KBM-7 (cell line): ENCODE measurements at places on chromosomes 2 and 18.

DNA sequence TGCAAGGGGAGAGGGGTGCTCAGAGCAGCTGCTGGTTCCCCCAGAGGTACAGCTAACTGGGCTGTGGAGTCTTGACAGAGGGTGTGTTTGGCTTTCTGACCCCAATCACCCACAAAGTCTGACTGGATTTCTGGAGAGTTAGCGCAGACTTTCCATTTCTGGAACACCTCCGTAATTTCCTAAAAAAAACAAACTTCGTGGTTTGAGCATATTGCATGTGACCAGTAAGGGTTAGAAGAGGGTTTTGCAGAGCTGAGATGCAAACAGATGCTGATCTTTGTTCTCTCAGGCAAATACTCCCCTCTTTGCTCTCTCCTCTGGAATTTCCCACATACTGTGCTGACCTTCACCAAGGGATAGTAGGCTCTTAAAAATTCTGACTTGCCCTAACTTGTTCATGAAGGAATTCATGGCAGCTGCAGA is 44.5 kb upstream of the TMEM247 start:
- DNase-seq: no peak

GRCh38 chr2:202261531-202261930 is 4.0 kb upstream of the NOP58 start:
- DNase-seq: no peak

DNA sequence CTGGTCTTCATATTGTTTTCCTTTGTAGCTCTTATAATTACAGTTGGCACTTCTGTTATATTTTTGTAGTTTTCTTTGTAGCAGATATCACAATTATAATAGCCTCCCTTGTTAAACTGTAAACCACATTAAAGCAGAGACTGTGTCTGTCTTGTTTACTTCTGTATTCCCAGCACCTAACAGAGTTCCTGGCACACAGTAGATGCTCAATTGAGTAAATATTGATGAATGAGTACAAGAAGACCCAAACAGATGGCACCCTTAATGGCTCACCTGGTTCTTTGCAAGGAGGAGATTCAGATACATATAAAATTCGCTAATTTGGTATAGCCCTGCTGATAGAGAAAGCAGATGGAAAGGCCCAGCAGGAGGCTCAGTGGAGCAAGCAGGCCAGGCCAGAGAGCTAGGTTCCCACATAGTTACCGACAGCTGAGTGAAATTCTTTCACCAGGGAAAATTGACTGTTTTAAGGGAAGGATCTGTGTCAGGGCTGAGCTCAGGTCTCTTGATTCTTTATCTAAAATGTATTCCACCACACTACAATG is 120.1 kb downstream of the NUP35 start:
- DNase-seq: no peak

- no peak for DNase-seq
Observed at GRCh38 chr2:124753842-124754241, 728.8 kb downstream of the CNTNAP5 start.

GRCh38 chr18:26004832-26005231 is 85.6 kb downstream of the SS18 start:
- peak; percentile 5 for DNase-seq

GRCh38 chr2:30780776-30781330 is 26.4 kb downstream of the CAPN13 start:
- no peak for DNase-seq

DNA sequence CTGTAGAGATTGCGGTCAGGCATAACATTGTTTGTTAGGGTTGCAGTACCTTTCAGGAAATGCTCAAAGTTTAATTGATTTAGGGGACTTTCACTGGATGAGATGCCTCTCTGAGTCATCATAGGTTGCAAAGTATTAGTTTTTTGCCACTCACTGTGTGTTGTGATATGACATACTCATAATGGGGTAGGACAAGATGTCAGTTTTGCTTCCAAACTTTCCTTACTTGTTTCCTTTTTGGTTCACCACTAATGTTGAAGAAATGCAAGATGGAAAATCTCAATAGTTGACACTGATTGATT is 35.0 kb upstream of the PTH2R start:
- no peak for DNase-seq

- no peak for DNase-seq
Observed at GRCh38 chr18:23958036-23958435, 56.5 kb upstream of the TTC39C start.

DNA sequence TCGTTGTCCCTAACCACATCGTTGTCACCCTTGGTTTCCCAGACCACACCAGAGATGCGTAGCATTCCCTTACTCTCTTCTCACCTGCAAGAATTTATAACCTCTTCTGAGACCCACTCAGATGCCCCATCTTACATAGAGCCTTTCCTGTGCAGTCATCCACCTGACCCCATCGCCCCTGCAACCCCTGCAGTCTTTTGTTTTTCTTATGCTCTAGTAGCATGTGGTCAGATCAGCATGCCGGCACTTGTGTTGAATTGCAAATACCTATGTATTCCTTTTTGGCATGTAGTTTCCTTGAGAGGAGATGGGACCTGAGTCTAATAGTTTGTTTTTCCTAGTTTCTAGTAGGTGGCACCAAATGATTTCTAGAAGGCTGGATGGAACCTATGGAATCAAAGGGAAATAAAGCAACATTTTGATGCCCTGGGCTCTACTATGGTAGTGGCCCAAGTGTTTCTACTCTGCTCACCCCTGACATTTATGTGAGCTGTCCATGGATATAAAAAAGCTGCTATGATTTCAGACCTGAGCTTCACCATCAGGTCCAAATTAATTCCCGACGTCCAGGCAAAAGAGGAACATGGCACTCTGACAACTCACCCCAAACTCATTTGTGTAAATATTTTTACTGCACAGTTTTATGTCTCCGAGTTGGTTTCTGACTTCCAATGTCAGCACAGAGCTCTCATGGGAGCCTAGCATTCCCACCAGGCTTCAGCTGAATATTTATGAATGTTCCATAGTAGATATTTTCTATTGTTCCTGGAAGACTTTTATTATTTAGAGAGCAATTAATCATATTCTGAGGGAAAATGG is 143.6 kb downstream of the RNF144A start:
- no peak for DNase-seq

- no peak for DNase-seq
Observed at GRCh38 chr18:28127763-28128658, 48.9 kb downstream of the CDH2 start.

DNA sequence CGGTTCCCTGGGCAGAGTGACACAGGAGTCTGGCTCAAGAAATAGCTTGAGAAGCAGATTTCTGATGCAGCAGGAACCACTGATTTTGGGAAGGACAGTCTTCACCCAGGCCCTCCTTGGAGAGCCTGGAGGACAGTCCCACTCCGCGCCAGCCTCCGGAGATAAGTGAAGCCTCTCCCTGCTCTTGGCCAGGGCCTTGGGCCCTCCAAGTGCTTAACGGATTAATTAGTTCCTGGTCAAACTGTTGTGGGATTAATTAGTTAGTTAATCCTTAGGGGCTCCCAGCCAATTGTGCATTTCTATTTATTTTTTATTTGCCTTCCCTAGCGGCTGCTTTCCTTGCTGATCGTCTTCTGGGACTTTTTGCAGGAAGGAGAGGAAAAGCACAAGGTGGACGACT is 19.6 kb downstream of the CPLX4 start:
- DNase-seq: no peak

GRCh38 chr2:188235364-188235763 is 56.3 kb upstream of the GULP1 start:
- DNase-seq: no peak

GRCh38 chr2:119113489-119113770 is 45.1 kb downstream of the C1QL2 start:
- DNase-seq: no peak

- no peak for DNase-seq
Observed at GRCh38 chr2:47033102-47033880, 117.7 kb upstream of the MCFD2 start.

- DNase-seq: no peak
Observed at GRCh38 chr2:225114786-225115323, 72.6 kb upstream of the DOCK10 start.

DNA sequence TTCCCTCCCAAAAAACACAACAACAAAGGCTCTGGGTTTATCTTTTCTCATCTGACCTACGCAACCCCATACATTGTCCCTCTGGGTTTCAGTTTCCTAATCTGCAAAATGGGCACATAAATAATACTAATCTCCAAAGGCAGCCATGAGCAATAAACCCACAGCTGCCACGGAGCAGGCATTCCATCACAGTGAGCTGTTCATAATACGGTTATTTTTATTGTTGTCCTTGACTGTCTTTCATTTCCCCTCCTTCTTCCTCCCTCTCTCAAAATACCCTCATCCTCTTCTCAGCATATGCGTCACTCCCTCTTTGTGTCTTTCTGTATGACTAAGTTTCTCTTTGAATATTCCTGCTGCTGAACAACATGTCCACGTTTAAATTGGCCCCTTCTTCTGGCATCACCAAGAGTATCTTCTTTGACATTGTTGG is 129.8 kb upstream of the CAB39 start:
- DNase-seq: no peak

- DNase-seq: no peak
Observed at GRCh38 chr2:111133603-111134002, 12.9 kb downstream of the BCL2L11 start.

- no peak for DNase-seq
Observed at GRCh38 chr2:71672826-71673795, 219.8 kb downstream of the DYSF start.

DNA sequence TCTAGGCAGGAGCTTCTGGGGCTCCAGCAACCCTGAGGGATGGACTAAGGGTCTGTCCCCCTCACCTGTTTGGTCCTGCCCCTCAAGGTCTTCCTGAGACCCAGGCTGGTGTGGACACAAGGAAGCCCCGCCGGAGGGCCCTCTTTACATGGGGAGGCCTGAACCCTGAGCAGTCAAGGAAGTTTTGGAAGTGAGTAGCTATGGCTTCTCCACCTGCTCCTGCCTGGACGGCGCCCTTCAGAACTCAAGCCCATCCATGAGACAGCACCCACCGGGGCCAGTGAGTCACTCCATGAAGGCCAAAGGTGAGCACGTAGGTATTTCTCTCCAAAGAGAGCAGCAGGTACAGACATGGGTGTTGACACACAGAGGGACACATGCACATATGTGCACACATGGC is 98.2 kb upstream of the CTDP1 start:
- no peak for DNase-seq

GRCh38 chr2:199992296-199992695 is 36.9 kb downstream of the MAIP1 start:
- DNase-seq: no peak

- DNase-seq: no peak
Observed at GRCh38 chr18:26777351-26778053, 88.0 kb downstream of the AQP4 start.

- DNase-seq: no peak
Observed at GRCh38 chr2:126700677-126701076, 44.7 kb downstream of the GYPC start.

GRCh38 chr2:1430491-1430890 is 17.2 kb downstream of the TPO start:
- no peak for DNase-seq

- DNase-seq: no peak
Observed at GRCh38 chr2:62209427-62209991, 13.6 kb downstream of the B3GNT2 start.

DNA sequence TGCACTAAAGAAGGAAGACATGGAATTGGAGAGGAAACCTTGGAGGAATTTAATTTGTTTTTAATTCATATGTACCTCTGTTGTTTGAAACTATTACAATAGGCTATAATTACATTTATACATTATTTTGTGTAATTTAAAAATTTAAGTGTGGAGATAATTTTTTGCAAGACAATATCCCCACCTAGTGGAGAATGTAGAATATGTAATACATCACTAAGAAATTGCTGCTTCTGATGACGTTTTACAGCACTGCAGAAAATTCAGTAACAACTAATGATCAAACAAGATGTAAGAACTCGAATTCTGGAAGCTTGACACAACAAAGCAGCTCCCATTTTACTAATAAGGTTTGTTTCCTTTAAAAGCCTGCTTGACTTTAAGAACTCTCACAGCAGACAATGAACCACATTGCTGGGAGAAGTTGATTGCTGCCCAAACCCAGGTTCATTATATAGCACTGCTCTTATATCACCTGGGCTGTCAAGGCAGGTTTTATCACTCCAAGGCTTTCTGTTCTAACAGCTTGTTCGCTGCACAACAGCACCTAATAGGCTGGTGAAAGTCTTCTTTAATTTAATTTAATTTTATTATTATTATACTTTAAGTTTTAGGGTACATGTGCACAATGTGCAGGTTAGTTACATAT is 53.4 kb downstream of the THADA start:
- DNase-seq: peak; percentile 69

DNA sequence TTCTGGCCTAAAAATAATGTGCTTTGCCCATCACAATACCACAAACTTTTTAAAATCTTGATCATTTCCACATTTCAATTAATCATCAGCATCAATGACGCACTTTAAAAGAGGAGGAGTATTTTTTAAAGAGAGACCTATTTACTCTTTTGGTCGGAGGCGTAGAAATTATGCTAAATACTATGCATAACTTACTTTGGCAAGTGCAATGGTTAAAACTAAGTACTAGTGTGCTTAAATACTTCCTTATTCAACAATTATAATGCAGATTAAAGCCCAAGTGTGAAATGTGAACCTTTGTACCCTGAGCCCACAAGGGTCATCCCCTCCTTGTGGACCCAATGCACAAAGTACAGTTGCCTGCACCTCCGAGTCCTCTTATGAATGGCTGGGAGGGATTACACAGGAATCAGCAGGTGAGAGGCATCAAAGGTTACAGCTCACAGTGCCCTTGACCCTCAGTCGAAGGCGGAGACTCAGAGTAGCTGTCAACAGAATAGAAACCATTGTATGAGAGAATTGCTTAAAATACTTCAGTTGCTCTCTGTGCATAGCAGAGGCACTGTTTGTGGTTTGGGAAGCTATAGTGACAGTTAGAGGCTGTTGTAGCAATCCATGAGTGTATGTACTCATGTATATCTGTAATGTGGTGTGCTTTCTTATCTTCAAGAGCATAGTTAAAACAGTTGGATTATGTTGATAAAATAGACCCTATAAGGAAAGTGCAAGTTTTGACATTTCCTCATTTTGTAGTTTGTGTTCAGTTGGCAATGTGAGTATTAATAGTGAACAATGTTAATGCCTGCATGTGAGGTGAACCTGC is 151.7 kb upstream of the ITGA4 start:
- peak; percentile 93 for DNase-seq

- no peak for DNase-seq
Observed at GRCh38 chr2:176565641-176566323, 296.5 kb downstream of the MTX2 start.

- DNase-seq: no peak
Observed at GRCh38 chr2:170261566-170261965, 83.6 kb downstream of the MYO3B start.

- DNase-seq: no peak
Observed at GRCh38 chr2:1460851-1461418, 47.7 kb downstream of the TPO start.
